ENCODE measurements at places on chromosomes 6 and 20. TPM values are rescaled to one million over a fixed set of nuclear protein-coding genes. Genes with fewer than 3 reads are reported as not detected.

- no peak overlapping the region for H3K27ac ChIP-seq
Measured at GRCh38 chr6:30013291-30013922, 47.7 kb upstream of the POLR1H start.

- no peak overlapping the region for H3K4me3 ChIP-seq
- H3K4me1 ChIP-seq, result no peaks in the 10 kb centered on the region
- H3K27ac ChIP-seq, result no peak overlapping the region
- no peak for DNase-seq
- no peaks in the 10 kb centered on the region for H3K36me3 ChIP-seq
- no peaks in the 10 kb centered on the region for H3K27me3 ChIP-seq
Measured at GRCh38 chr6:19755181-19755580, 82.0 kb upstream of the ID4 start.

The EPPIN gene
- not detected for polyA plus RNA-seq

- no peaks in the 10 kb centered on the region for H3K27me3 ChIP-seq
- H3K36me3 ChIP-seq, result no peaks in the 10 kb centered on the region
- no peak overlapping the region for H3K27ac ChIP-seq
- H3K4me3 ChIP-seq, result no peak overlapping the region
- DNase-seq, result no peak
- H3K4me1 ChIP-seq, result peaks cover 11% of the 10 kb centered on the region
Measured at GRCh38 chr20:57166568-57167291, 99.7 kb downstream of the BMP7 start.

DNA sequence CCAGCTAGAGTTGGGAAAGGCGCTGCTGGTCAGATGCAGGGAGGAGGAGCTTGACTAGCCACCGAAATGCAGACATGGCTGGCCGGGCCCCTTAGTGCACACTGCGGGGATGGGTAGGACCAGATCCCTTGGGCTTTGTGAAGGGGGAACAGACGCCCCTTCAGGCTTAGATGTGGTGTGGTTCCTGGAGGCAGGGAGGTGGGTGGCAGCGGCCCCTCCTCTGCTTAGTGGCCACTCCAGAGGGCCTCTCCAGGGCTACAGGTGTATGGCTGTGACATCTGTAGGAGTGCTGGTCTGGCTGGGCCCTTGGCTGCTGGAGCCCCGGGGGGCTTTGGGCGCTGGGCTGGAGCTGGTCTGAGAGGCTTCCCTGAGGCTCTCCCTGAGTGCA, 5.9 kb downstream of the CCND3 start:
- no peak overlapping the region for H3K27ac ChIP-seq
- no peaks in the 10 kb centered on the region for H3K36me3 ChIP-seq

DNA sequence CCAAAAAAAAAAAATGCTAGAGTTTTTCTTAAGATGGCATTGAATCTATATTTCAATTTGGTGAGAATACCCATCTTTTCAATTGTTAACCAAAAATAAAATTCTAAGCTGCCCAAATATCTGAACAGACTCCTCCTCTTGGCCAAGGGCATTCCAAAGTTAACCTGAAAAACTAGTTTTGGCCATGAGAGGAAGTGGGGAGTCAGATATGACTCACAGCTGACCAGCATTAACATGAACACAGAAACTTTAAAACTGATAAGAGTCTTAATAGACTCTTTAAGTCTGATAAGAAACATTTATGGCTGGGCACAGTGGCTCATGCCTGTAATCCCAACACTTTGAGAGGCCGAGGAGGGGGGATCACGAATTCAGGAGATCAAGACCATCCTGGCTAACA, 171.3 kb downstream of the FAXC start:
- H3K27ac ChIP-seq, result no peak overlapping the region
- no peaks in the 10 kb centered on the region for H3K4me1 ChIP-seq
- peak; percentile 11 for DNase-seq
- H3K4me3 ChIP-seq, result no peak overlapping the region
- H3K27me3 ChIP-seq, result no peaks in the 10 kb centered on the region

The MLN gene
- polyA plus RNA-seq, result 0.86 TPM

DNA sequence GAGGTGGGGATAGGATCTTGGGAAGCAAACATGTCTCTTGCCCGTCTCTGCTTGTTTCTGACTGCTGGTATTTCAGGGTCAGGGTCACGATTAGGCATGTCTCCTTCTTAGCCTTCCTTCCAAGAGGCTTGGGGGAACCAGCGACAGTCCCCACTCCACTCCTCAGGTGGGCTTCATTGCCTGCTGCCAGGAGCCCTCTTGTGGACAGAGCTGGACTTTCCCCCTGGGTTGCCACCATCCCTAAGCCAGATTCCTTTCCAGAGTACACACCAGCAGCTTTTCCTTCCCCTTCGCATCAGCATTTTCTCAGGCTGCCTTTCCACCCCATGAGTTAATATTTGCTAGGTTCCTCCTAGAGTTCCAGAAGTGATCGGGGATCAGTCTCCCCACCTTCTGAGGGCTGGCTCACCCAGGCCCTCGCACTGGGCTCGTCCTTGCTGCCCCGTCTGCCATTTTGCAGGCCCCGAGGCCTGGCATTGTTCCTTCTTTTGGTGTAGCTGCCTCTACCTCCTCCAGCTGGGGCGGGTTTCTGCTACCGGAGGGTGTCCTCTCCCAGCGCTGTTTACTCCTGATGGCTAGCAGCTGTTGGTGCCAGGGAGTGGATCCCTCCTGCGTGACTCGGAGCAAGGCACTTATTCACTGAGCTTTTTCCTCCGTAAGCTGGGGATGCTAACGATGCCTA, 8.8 kb upstream of the C20orf144 start:
- DNase-seq, result peak; percentile 89
- H3K4me1 ChIP-seq, result peaks cover 26% of the 10 kb centered on the region
- H3K27ac ChIP-seq, result peak overlapping the region; percentile 93
- H3K4me3 ChIP-seq, result no peak overlapping the region
- no peaks in the 10 kb centered on the region for H3K36me3 ChIP-seq

DNA sequence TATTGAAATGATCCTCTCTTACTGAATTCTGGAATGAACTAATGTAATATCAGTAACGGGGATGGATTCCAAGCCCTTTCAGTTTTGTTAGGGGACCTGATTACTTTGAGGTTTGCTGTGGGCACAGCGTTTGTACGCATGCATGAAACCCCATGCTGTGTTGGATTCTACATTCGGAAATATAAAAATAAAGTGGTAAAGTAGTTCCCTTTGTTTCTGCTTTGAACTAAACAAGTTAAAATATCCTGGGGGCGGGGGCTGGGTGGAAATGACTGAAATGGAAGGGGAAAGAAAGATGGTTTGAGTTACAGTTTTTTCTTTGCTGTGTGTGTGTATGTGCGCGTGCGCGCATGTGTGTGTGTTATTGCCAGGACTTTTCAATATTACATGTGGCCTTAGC, 196.5 kb upstream of the OPRM1 start:
- no peak overlapping the region for H3K4me3 ChIP-seq
- no peak for DNase-seq
- H3K4me1 ChIP-seq, result no peaks in the 10 kb centered on the region
- H3K27ac ChIP-seq, result no peak overlapping the region
- H3K27me3 ChIP-seq, result no peaks in the 10 kb centered on the region

DNA sequence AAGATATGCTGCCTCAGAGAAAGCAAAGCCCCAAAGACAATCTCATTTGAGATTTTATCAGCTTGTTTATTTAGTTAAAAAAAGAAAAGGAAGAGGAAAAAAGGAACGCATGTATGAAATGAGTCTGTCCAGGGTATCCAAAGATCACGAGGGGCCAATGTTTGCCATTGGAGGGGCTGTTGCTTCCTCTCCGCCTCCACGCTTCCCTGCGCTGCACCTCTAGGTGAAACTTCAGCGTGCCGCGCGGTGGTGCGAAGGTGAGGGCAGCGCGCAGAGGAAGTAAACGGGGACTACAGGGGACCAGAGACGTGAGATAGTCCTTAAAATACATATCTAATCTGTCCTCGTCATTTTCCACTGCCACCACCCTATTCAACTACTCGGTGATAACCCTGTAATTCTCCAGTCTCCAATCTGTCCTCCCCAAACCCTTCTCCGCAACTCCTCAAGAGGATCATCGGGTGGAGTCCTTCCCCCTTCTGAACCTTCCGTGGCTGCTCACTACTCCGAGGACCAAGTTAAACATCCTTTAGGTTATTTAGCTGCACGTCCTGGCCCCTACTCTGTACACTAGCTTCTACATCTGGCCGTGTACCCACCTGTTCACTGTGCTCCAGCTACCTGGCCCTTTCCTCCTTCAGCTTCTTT, 1.1 kb upstream of the DCBLD1 start:
- peaks cover 8% of the 10 kb centered on the region for H3K4me1 ChIP-seq
- peak overlapping the region; percentile 94 for H3K27ac ChIP-seq
- H3K27me3 ChIP-seq, result no peaks in the 10 kb centered on the region
- H3K4me3 ChIP-seq, result peak overlapping the region; percentile 93

DNA sequence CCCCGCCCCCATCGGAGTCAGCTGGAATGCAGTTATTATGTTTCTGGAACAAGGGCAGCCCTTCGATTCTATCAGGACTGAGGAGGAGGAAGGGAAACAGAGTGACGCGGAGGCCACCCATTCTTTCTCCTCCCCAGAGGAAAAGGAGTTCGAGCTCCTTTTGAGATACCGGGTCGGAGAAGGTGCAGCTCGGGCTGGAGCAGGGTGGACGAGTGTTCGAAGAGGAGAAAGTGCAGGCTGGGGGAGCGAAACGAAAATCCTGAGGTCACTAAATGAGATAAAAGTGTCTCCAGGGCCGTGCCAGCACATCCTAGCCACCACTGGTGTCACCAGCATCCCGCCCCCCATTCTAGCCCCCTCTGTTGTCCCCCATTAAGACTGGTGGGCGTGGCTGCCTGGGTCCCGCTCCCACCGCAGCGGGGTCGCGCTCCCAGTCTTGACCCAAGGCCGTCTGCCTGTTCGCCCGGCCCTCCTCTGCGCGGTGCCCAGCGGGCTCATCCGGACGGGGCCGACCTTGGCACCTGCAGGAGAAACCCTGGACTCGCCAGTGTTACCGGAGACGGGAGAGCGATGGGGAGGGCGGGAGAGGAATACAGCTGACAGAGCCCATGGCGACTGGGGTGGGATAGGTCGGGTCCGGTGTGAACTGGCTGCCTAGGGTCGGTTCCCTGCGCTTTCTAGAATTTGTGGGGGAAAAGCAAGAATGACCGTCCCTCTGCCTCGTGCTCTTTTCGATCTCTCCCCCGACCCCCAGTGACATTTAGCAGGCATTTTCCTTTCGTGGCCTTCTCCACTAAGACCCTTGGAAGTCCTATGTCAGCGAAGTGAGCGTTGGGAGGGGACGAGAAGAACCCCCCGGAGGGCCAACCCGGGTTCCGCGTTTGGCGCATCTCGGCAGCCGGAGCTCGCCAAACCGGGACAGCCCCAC, 16.2 kb downstream of the FOXA2 start:
- no peak overlapping the region for H3K27ac ChIP-seq
- H3K36me3 ChIP-seq, result no peaks in the 10 kb centered on the region
- H3K27me3 ChIP-seq, result peaks cover 93% of the 10 kb centered on the region
- H3K4me1 ChIP-seq, result peaks cover 7% of the 10 kb centered on the region
- no peak overlapping the region for H3K4me3 ChIP-seq
- no peak for DNase-seq

DNA sequence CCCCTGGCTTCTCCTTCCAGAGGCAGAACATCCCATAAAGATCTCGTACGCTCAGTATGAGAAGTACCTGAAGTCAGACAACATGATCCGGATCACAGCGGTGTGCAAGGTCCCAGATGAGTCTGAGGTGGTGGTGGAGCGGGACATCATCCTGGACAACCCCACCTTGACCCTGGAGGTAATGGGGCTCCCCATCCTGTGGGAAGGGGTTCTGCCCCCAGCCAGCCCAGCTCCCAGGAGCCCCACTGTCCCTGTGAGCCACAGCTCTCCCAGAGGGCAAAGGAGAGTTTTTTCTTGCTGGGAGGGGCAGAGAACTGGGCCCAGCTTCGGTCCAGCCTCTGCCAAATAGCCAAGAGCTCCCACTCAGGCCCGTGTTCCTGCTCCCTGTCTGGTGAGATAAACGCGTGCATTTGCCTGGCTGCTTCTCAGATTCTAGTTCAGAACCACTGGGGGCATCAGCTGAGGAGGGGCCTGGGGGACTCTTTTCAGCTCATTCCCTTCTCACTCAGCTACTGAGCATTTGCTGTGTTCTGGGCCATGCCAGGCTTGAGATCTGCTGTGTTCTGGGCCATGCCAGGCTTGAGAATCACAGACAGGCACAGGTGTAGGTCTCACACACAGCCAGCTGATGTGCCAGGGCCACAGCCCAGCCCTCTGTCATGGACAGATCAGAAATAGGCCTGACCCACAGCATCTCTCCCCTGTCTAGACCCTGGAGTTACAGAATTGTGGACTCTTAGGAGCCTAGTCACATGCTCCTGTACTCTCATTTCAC, 39.5 kb downstream of the TGM3 start:
- no peak overlapping the region for H3K4me3 ChIP-seq
- DNase-seq, result no peak
- no peak overlapping the region for H3K27ac ChIP-seq
- H3K36me3 ChIP-seq, result no peaks in the 10 kb centered on the region

The XKR7 gene
- not detected for polyA plus RNA-seq

DNA sequence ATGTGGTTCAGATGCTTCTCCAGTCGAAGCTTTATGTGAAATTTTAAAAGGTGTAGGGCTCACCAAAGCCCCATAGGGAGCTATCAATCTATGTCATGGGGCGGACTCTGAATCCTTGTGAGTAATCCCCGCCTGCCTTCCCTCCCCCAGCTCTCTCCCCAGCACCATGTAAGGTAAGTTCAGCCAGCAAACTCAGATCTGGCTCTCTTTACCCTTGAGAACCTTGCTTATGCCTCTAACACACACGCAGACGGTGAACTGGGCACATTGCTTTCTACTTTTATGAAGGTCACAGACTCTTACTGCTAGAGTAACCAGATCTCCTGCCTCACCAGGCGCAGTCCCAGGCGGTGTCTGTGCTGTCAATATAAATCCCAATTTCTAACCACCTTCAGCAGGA, 82.6 kb upstream of the CNKSR3 start:
- H3K36me3 ChIP-seq, result no peaks in the 10 kb centered on the region
- no peaks in the 10 kb centered on the region for H3K4me1 ChIP-seq
- no peak for DNase-seq

The NRM gene
- 17.2 TPM for polyA plus RNA-seq

The UBD gene
- 158 TPM for polyA plus RNA-seq

The ZNF334 gene
- polyA plus RNA-seq, result 8.8 TPM

The ME1 gene
- 19.7 TPM for polyA plus RNA-seq

The CLPSL1 gene
- not detected for polyA plus RNA-seq

DNA sequence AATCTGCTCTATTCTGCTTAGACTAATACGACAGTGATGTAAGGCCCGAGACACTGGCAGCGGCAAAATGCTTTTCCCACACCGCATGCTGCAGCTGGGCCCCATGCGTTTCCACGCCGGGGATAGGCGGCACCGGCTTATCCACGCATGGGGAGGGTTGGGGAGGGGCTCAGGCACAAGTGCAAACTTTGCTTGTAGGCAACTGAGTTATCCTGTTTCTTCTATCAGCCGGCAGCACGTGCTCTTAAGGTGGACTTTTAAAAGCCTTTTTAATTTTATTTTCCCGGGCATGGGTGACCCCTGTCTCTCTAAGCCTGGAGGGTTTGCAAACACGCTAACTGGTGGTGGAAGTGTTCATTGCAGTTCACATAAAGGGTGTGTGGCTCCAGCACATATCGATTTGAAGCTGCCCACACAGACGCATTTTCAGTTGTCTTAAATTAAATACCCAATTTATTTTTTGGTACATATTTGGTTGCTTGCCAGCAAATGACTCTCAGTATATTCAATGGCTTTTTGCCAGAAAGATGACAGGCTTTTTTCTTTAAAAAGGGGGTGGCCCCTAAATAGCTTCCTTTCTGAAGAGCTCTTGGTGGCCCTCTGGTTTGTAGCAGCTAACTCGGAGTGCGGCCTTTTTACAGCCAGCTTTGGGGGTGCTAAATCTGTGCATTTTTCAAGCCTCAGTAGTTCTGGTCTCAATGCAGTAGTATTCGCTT, 561.8 kb upstream of the AGPAT4 start:
- H3K27me3 ChIP-seq, result peaks cover 6% of the 10 kb centered on the region
- no peak overlapping the region for H3K4me3 ChIP-seq
- H3K27ac ChIP-seq, result no peak overlapping the region
- H3K36me3 ChIP-seq, result no peaks in the 10 kb centered on the region

Measured in hepatocyte (in vitro differentiated cells).